ENCODE measurements at places on chromosomes 6 and 20.

DNA sequence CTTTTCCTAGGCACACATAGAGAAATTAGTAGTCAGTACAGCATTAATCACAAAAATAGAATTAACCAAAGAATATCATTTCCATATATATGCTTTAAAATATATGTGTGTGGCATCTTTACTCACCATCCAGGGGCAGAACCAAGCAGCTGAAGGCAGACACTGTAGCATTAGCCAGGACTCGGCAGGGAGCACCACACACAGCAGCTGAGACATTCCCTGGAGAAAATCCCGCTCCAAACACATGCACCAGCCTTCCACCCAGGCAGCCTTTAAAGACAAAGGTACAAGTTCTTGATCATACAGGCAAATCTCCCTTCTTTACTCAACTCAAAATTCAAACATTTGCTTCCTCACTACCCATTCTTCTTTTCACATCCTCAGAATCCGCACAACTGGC, 64.7 kb downstream of the PKHD1 start:
- no peak for DNase-seq

DNA sequence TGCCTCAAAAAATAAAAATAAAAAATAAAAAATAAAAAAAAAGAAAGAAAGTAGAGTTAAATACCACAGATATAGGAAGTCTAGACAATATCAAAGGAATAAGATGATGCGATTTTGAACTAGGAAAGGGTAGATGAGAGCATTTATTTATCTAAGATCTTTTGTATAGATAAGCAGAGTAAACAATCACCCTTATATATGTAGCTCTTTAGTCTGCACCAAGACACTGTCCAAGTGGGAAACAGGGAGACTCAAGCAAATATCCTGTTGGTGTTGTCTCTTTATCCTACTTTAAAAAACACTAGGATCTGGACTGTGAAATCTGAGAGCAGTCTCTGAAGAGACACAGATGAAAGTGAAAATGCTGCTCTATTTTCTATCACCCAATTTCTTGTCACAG, 587.0 kb upstream of the FLRT3 start:
- no peak for DNase-seq

GRCh38 chr6:70575899-70576495, 9.3 kb downstream of the SDHAF4 start:
- DNase-seq: no peak

GRCh38 chr6:154622618-154623336, 110.4 kb upstream of the SCAF8 start:
- DNase-seq: no peak

GRCh38 chr20:22223236-22223635, 361.1 kb downstream of the FOXA2 start:
- DNase-seq: no peak

DNA sequence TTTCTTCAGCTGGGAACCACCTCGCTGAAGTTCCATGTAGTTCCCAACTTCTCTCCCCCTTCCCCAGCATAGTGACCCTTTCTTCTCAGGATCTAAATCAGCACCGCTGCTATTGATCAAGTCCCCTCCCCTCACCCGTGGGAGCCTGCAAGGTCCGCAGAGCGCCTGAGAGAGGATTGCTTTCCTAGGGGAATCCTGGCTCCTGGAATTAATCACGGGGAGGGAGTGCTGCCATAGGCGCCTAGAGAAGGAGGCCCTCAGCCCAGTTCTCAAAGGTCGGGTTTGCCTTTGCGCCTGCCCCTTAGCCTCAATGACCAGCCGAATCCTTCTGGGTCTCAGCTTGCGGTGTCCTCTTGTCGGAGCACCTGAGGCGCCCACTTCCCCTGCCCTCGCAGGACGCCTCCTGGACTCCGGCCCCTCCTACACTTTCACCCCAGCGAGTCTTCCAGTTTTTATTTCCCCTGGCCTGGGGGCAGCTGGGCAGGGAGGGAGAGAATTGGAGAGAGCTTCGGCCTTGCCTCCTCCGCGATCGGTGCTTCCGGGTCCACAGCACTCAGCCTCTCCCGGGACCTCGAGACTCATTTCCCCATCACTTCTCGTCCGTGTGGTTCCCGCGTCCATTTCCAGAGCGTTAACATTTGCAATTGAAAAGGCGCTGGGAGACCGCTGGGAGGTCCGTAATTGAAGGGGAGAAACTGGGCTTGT, 3.1 kb upstream of the NKX2-2 start:
- no peak for DNase-seq

DNA sequence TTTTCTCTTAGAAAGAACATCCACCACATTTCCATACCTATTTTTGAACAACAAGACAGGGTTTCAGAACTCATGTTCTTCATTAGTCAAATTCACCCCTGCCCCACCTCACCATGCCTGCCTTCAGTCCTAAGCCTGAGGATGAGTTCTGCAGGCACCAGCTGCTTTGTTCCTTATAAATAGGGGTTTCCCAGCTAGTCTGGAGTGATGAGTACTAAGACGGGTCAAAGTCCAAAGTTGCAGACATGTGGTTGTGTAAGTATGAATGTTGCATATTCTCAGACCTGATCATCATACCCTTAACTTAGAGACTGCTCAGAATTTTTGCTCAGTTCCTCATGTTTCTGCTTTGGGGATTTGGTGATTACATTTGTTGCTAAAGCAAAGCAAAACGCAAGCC, 257.7 kb upstream of the CDYL start:
- peak; percentile 94 for DNase-seq

- no peak for DNase-seq
These were observed 91.1 kb upstream of the THBS2 start for GRCh38 chr6:169344750-169345065.

DNA sequence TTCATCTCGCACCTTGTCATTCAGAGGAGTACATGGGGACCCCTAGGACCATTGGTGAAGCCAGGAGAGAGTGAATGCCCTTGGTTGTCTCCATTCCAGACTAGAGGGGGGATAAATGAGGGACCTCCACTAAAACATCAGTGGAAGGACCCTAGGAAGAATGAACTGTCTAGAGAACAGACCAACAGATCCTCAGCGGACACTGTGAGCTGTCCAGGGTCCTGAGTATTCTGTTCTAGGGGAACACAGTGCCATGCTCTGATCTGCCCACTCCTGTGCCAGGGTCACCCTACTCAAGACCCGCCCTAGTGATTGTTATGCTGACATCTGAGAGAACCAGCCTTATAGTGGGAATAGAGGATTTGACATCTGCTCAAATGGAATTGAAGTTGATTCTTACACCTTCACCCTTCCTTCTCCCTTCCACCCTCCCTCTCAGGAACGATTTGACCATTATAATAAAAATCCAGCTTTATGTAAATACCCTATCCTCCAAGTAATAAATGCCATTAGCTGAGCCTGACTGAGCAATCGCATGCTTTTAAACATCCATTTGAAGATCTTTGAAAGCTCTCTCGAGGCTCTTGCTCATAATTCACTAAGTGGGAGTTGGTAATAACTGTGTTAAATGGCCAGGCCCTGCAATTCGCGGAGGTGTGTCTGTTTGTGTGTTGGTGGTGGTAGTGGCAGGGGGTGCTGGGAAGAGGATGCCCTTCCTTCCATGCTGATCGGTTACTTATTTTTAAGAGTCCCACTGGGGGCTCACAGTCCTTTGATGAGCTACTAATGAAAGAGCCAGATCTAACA, 43.6 kb upstream of the SLC32A1 start:
- DNase-seq: peak; percentile 28

DNA sequence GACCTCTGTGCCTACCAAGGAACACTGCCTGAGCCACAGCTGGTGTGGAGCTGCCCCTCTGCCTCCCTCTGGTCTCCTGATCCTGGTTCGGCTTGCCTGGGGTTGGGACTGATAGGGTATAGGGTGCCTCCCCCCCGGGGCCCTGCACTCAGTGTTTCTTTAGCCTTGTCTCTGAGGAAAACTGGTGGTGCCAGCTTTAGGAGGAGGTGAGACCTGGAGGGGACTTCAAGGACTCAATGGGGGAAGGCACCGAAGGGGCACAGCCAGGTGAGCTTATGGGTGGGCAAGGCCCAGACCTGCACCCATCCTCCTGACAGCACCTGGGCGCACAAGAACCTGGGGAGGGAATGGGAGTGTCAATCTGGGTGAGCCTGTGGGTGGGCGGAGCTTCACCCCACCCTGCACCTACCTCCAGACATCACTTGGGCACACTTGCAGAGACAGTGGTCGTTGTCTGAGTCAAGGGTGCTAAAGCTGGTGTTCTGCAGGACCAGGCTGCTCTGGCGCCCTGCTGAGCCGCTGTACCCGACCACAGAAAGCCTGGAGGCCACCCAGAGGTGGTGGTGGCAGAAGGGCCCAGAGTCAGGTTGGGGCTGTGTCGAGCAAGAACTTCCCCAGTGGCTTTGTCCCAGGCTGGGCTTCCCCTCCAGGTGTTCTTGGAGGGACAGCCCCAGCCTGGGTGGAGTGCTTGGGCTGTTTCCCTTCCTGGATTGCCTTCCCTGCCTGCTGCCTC, 40.5 kb downstream of the FAM110A start:
- no peak for DNase-seq

GRCh38 chr6:42043787-42044475, 6.4 kb upstream of the TAF8 start:
- DNase-seq: peak; percentile 79

GRCh38 chr6:81694855-81695254, 57.6 kb downstream of the TENT5A start:
- no peak for DNase-seq

DNA sequence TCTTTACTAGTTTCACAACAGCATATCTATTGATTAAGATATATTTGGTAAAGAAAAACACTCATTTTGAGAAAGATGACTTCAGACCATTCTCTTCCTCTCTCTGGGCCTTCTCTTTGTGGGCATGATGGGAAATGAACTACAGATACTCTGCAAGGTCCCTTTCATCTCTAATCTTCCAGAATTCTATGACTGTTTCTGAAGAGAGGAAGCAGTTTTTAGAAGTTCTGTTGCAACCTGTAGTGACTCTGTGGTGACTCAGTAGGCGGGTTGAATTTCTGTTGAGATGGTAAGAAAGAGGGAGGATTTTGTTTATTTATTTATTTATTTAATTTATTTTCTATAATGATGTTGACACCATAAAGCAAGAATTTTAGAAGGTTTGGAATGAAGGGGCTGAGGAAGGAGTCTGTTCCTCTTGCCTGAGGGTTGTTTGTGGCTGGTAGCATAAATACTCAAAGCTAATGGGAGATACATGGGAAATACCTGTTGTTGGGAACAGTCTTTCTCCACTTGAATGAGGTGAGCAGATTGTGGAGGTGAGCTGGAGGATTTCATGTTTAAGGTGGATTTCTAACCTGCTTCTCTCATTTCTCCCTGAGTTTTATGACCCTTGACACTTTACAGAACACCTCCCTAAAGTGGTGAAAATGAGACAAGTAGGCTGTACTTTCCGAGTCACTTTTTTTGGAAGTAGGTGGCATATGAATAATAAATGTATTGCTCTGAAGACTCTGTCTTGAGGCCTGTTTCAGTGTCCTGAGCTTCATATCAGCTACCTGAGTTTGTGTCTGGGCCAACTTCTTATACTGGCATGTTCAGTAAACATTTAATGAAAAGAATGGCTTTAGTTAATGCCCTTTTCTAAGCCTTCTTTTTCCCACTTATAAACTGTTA, 15.0 kb downstream of the ACSS2 start:
- DNase-seq: peak; percentile 88

GRCh38 chr20:38066969-38067716, 33.6 kb downstream of the RPRD1B start:
- DNase-seq: no peak

GRCh38 chr6:75489025-75489424, 4.6 kb downstream of the FILIP1 start:
- DNase-seq: peak; percentile 27

GRCh38 chr6:16403831-16404230, 165.4 kb downstream of the GMPR start:
- DNase-seq: peak; percentile 27

DNA sequence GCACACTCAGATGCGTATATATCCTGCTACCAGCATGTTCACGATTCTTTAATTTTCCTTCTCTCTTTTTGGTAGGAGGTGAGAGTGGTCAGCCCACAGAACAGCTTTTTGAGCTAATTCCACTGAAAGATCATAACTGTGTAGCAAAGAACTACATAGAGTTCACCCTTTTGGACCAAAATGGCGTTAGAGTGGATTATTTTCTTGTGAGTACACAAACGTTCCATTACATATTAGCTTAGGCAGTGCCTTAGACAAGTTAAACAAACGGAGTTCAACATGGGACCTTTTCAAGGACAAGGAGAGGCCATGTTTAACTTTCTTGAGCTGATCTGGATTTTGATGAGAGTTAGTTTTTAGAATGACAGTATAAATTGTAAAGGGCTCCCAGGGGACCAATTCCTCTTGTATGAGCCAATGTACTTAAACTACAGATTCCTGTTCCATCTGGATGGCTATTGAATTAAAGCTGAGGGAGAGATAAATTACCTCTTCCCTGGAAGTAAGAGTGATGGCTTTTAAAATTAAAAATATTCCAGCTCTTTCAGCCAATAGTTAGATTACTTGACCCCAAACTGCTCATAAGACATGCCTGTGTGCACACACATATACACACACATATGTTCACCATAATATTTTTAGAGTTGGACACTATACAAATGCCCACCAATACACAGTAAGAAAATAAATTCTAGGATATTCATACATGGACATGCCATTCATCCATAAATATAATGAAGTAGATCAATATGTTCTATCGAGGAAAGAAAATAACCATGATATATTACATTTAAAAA, 25.6 kb upstream of the ARMH2 start:
- DNase-seq: no peak

- DNase-seq: no peak
These were observed 9.8 kb upstream of the MAPK13 start for GRCh38 chr6:36120539-36120938.

DNA sequence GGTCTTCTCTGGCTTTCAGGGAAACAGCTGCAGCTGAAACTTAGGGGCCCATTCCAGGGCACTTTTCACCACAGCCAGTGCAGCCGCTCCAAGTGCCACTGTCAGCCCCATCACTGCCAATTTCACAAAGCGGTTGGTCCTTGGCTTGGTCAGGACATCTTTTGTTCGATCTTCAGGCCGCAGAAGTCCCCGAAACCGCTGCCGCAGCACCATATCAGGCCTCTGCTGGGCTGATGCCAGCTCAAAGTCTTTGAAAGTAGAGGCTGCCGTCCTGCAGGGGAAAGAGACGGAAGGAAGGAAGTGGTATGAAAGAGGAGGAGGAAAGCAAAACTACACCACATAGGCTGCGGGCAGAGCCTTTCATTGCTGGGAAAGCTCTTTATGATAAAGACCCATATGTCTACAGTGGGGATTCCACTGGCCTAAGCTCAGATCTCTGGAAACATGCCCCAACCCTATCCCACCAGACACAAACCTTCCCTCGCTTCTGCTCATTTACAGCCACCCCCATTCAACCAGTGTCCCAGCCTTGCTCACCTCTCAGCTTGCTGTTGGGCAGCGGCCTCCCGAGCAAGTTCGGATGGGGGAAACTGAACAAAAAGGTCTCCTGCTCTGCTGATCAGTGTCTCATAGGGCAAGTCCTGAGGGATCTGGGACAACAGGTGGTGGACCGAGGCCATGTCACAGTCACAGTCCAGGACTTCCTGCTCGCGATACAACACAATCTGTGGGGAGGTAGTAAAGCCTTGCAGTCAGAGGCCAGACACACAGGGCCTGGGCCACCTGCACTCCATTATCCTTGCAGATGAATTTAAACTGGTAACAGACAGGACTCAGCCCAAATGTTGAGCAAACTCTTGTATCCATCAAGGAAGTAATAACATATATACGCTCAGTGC, 23.5 kb downstream of the TBC1D20 start:
- DNase-seq: no peak

Data from IMR-90 (cell line).